ENCODE measurements at places on chromosomes 12 and 14.

GRCh38 chr12:60935981-60936761 is 1324.0 kb upstream of the USP15 start:
- DNase-seq = no peak

DNA sequence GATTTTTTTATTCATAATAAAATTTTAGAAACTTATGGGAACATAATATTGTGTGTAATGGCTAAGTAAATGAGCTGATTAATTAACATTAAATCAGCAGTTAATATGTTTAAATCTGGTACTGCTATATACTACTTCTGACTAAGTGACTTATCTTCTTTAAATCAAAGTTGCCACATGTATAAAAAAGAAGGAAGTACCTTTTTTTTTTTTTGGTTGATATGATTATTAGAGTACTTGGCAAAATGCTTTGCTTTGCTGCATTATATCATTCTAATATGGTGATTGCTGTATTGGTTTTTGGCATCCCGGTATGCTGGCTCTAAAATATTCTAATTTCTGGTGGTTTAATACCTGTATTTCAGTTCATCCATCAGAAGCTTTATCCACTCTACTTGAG is 319.1 kb upstream of the RGS6 start:
- no peak for DNase-seq

- no peak for DNase-seq
Observed at GRCh38 chr12:54725233-54725843, 77.2 kb upstream of the DCD start.

DNA sequence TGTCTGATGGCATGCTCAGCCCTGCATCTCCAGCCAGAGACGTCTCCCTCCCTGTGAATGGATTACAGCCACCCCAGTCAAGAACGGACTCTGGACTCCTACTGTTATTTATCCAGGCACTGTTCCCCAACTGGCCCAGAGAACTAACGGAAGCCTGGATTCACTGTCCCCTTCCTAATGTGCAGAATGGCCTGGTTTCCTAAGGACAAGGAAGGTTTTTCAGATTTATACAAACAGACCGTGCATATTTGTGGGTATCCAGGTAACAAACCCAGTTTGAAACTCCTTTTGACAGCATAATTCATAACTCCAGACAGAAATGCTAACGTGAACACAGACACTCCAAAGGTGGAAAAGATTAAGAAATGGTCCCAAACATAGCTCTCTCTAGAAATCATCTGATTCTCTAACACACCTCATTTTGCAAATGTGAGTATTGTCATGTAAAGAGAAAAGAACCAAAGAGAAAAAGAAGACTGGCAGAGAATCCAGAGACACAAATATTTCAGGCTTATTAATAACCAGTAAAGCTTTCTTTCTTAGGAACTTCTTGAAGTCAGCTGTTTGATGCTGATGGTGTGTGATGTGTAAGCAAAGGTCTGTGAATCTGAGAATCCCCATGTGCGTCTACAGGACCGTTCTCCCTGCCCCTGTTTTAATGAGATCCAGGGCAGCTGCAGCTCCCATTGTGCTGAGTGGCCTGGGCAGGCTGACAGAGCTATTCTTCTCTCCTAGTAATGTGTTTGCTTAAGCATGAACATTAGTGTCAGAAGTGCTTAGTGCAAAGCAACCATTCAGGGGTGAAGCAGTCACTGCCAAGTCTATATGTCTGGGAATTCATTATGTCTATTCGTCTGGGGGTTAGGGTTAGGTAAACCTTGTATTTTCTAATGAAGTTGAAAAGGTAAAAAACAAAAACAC is 86.8 kb upstream of the HIF1A start:
- no peak for DNase-seq

- DNase-seq = no peak
Observed at GRCh38 chr12:125142601-125143000, 77.4 kb downstream of the AACS start.

- DNase-seq = no peak
Observed at GRCh38 chr12:50050410-50051098, 6.8 kb upstream of the ASIC1 start.

DNA sequence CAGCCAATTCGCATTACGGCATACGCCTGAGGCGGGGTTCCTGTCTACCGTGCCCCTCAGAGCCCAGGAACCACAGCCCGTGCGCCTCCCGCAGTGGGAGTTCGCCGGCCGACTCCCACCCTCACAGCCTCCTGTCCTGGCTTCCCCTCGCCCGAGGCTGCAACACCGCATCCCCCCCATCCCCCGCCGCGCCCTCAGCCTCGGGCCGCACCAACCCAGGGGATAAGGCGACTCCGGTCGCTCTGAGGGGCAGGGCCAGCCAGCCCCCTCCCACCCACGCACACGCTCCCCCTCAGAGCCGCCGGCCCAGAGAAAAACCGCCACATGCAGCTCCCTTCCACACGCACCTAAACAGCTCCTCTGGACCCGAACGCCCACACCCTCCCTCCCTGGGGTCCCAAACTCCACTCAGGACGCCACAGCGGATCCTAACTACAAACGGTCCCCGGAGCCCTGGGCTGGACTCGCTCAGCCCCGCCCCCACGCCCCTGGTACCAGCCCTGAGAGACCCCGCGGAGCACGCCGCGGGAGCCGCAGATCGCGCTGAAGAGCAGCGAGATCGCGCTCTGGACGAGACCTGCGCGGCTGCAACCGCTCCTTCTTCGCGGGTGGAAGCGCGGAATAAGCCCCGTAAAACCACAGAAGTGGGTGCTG is at the start of gene C14orf39:
Gene C14orf39 (minus strand): TSS at position 466 of the 654 bp plus-strand sequence. CDS start 985 bp downstream, outside the sequence.
- DNase-seq = no peak

DNA sequence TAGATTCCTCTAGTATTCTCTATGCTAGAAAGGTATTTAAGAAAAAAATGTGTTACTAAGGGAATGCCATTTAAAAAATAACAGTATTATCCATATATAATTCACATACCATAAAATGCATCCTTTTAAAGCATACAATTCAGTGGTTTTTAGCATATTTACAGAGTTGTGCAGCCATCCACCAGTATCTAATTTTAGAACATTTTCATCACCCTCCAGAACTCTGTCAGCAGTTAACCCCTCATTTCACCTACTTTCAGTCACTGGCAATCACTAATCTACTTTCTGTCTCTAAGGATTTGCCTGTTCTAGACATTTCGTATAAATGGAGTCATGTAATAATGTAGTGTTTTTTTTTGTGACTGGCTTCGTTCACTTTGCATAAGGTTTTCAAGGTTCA is 33.4 kb downstream of the TBC1D15 start:
- no peak for DNase-seq

- DNase-seq = no peak
Observed at GRCh38 chr12:82326905-82327503, 31.2 kb downstream of the CCDC59 start.

DNA sequence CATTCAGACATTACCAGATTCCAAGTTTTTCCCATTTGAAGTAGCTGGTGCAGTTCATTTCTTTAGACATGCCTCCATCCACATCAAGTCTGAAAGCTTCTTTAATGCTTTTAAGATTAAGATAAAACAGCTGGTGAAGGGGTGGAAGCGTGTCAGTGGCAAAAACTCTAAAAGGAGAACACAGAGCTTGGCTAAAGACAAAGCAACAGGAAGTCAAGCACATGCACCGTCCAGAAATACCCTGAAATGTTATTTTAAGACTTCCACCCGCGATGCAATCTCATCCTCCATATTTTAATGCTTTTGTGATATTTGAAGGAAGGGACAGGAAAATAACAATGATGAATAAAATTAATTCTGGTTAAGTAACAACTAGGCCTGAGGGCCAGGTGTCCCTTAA is 31.8 kb downstream of the PPM1H start:
- DNase-seq = no peak

GRCh38 chr12:78315028-78315427 is 484.3 kb downstream of the NAV3 start:
- DNase-seq = no peak

GRCh38 chr12:1936406-1937320 is 18.2 kb upstream of the CACNA2D4 start:
- no peak for DNase-seq

- DNase-seq = no peak
Observed at GRCh38 chr14:95891742-95892141, 15.1 kb downstream of the TUNAR start.

DNA sequence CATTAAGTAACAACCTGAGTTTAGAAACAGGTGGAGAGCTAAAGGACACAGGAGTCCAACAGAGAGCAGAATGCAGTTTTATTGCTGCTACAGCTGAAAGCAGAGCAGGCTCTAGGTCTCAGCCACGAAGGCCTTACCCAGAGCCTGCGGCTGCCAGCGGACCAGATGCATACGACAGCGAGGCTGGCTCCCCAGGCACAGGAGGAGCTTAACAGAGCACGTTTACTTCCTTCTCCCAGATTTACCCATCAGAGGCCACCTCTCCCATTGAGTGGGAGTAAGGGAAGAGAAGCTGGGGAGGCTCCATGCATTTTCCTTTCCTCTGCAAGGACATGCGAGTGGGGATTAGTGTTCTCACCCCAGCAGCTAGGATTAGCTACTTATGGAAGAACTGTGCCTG is 22.6 kb downstream of the DYNC1H1 start:
- no peak for DNase-seq

- no peak for DNase-seq
Observed at GRCh38 chr12:45256721-45257120, 40.8 kb downstream of the ANO6 start.

- no peak for DNase-seq
Observed at GRCh38 chr14:22979748-22980392, 2.5 kb downstream of the AJUBA start.

DNA sequence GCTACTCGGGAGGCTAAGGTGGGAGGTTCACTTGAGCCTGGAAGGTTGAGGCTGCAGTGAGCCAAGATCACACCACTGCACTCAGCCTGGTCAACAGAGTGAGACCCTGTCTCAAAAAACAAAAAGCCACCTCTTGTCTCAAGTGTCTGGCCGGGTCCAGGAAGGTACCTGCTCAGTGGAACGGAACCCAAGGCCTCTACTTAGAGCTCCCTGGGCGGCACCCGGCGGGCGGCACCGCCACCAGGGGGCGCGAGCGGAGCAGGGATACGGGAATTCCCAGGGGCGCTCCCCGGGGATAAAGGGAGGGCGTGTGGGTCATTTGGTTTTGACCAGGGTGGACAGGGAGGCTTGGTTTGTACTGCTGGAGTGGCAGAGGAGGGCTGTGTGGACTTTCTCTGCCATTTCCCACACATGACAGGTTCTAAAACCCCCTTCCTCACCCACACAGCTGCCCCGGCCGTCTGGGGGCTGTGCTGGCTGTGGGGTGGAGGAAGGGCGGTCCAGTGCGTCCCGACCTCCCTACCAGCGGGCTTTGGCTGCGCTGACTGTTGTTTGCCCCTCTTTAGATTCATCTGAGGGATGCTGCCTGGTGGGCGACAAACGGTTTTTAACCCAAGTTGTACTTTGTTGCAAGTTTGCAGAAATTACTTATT is 91.4 kb downstream of the SETD3 start:
- no peak for DNase-seq

DNA sequence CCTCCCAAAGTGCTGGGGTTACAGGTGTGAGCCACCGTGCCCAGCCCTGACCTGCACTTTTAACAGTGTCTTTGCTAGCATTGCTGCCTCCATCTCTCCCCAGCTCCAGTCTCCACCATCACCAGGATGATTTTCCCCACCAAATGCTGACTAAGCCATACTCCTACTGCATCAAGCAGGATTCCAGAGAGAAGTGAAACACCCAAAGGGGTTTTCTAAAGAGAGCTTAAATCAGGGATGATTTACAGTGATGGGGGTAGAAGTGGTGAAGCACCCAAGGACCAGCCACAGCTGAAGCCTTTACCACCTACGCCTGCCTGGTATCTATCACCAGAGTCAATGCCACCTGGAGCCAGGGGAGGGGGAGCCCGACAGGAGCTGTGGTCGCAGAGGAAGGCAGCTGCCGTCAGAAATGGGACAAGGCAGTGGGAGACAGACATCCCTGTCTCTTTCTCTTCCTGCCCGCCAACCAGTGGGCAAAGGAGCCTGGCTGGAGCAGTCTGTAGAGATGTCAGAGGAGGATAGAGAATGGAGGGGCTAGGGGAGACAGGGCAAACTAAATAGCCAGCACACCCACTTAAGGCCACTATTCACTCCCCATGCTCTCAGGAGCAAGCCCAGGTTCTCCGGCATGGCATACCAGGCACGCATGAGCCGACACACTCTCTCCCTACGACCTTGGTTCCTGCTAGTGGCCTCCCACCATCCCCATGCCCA is 22.4 kb upstream of the CD9 start:
- DNase-seq = no peak

- no peak for DNase-seq
Observed at GRCh38 chr12:16112612-16113560, 164.6 kb downstream of the SLC15A5 start.

DNA sequence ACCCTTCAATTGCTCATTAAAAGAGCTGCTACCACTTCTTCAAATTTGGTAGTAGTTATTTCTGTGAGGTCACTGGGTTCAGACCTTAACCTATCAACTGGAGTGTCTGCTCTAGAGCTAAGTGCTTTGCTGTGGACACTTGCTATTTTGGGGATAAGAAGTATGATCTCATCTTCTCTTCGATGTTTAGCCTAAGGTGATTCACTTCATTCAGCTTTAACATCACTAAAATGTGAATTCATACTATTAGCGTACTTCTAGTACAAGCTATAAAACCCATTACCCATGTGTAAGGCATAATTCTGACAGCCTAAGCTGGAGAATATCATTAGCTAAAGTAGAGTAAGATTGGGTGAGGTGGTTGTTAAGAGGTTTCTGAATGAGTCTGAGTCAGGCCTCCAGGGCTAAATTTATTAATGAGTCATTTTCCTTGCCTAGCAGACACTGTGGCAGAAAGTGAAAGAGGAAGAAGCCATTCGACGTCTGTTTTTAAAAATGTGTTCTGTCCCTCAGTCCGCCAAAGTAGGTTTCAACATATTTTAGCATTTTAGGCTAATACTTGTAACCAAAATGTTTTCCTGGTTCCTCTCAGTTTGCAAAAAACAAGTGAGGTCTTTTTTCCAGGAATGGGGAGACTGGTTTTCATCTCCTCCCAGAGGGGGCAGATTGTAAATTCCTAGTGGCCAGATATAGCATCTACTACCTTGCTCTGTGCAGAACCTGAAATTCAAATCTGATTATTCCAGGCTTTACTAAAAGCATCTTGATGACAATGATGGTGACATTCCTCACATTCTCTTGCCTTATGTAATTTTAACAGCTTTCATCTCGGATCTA is 103.6 kb downstream of the SSPN start:
- DNase-seq = peak; percentile 83

GRCh38 chr12:24020397-24021163 is 71.1 kb upstream of the SOX5 start:
- DNase-seq = no peak

DNA sequence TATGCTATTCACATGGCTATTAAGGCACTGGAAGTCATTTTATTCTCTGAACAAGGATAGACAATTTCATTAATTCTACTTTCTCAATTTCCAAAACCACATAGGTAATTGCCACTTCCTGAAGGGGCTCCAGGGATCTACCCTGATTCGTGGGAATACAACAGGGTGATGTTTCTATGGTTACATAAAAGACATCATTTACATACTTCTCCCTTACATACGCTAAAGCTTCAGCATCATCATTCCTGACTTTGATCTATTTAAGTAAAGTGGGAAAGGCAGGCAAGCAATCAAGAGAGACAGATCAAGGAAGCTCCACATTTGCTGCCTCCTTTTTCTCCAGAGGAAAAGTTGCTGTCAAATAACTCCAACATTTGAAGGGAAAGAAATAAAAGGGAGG is 118.8 kb upstream of the SINHCAF start:
- no peak for DNase-seq

GRCh38 chr12:101407049-101407435 is 530 bp downstream of the ARL1 start:
- DNase-seq = no peak

- DNase-seq = no peak
Observed at GRCh38 chr14:68231898-68232297, 412.3 kb downstream of the RAD51B start.

GRCh38 chr12:9103050-9103849 is 12.5 kb downstream of the A2M start:
- DNase-seq = no peak
